Stimulated activated naive CD4-positive, alpha-beta T cell (primary cell): ENCODE measurements at places on chromosomes 3 and 15.

DNA sequence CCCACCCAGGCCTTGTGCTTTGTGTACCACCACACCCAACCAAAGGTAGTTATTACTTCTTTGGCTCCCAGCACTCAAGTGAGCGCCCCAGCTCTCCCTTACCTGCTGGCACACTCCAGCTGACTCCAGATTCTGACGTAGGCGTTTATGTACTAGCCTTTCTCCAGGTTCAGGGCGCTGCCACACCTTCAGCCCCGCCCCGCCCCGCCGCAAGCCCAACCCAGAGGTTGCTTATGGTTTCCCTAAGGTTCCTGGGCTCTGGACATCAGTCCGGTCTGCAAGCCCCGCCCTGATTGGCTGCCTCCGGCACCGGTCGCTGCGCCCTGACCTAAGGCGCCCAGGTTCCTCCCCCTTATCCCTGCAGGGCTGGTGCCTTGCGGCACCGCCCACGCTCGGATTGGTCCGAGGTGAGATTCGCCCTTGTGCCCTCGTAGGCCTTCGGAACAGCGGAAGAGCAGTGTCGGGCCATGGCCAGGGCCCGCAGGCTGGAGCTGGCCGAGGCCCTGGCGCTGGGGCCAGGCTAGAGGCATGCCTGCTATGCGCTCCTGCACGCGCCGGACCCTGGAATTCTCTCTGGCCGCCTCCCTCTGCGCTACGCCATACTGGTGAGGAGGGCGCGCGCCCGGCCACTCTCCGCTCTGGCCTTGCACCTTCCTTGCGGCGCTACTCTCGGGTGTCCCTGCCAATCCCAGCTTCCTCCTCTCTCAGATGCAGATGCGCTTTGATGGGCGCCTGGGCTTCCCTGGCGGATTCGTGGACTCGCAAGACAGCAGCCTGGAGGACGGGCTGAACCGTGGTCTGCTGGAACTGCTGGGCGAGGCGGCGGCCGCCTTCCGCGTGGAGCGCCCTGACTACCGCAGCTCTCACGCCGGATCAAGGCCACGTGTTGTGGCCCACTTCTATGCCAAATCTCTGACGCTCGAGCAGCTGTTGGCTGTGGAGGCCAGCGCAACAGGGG lies 19.8 kb upstream of the NUDT16 start:
- no peak for DNase-seq

- DNase-seq: no peak
Measured at GRCh38 chr3:56919137-56919796, 117.5 kb upstream of the ARHGEF3 start.

DNA sequence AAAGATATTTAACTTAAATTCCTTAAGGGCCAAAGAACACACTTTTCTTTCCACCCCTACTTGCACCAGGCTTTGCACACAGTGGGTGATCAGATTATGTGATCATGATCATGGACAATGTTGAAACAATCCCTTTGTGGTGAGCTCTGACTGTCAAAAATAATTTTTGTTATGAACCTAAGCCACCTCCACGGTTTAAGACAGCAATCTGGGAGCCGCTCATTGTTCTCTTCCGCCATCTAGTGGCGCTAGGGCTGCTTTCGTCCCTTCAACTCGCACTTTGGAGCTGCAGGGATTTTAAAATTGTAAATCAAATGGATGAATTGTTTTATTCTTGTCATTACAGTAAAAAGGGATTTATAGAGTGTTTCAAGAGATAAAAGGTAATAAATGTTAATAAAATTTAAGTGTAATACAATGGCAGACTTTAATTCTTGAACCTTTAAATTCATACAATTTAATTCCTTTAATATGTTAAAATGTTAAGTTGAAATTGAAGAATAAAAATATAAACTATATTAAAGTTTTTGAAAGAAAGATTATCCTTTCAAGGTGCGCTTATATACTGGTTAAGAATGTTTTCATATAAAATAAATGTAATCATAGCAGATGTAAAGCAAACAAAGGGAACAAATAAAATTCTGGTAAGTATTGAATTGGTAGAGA lies 45.3 kb upstream of the ARL6 start:
- peak; percentile 1 for DNase-seq

GRCh38 chr15:69308949-69309348 lies 10.2 kb downstream of the PAQR5 start:
- no peak for DNase-seq

- no peak for DNase-seq
Measured at GRCh38 chr15:39096608-39097205, 484.2 kb upstream of the THBS1 start.
